ENCODE measurements at places on chromosomes 7 and 10. TPM values are rescaled to one million over a fixed set of nuclear protein-coding genes. Genes with fewer than 3 reads are reported as not detected.

DNA sequence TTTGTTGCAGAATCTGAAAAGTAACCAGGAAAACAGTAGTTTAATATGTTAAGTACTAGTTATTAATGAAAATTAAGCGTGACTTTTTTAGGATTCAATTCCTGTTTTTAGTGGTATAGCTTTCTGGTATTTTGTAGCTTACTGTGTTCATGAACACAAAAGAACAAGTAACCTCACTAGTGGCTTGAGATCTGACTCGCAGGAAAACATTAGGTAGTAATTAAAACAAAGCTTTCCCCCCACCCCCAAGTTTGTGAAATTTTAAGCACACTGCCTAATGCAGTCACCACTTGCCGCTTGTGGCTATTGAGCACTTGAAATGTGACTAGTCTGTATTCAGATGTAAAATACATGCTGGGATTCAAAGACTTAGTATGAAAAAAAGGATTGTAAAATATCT lies 102.5 kb upstream of the RPA3 start:
- DNase-seq = no peak
- H3K36me3 ChIP-seq = no peaks in the 10 kb centered on the region
- H3K4me1 ChIP-seq = no peaks in the 10 kb centered on the region

- H3K36me3 ChIP-seq = no peaks in the 10 kb centered on the region
- H3K4me1 ChIP-seq = no peaks in the 10 kb centered on the region
- H3K27me3 ChIP-seq = no peaks in the 10 kb centered on the region
- no peak overlapping the region for H3K4me3 ChIP-seq
- no peak overlapping the region for H3K27ac ChIP-seq
These were observed 51.8 kb downstream of the CAV1 start for GRCh38 chr7:116576350-116577319.

GRCh38 chr10:35306852-35307251 lies 29.5 kb upstream of the CCNY start:
- H3K4me3 ChIP-seq = no peak overlapping the region
- H3K4me1 ChIP-seq = peaks cover 2% of the 10 kb centered on the region
- H3K27me3 ChIP-seq = no peaks in the 10 kb centered on the region
- peak overlapping the region; percentile 64 for H3K27ac ChIP-seq

DNA sequence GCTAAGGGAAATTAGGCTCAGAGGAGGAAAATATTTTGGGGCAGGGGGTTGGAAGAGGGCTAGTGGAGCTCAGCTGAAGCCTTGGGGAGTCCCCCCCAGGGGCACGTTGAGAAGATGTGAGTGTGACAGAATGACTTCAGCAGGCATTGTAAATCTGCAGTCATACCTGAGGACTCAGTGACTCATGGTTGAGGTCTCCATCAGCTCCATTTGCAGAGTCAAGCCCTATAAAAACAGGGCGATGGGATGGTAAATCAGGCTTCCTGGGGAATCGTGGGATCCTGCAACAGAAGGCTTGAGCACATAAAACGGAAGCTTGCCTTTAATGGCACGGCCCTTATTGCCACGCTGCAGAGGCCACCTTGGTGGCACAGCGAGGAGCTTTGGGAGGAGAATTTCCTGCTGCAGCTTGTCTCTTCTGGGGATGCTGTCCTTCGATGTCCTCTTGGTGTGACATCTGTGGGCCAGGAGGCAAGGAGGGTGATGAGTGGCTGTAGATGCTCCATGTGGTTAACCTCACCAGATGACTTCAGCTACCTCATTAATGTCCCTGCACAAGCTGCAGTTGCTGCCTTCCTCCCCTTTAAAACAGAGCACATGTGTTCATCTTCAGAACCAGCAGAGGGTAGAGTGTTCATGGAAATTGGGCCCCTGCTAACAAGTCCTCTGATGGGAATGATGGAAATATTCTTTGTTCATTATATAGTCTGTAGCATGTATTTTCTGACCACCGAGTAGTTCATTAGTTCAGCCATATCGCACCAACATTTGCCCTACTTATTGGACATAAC lies 285.9 kb downstream of the LRMDA start:
- DNase-seq = no peak
- H3K4me3 ChIP-seq = no peak overlapping the region
- no peaks in the 10 kb centered on the region for H3K27me3 ChIP-seq

DNA sequence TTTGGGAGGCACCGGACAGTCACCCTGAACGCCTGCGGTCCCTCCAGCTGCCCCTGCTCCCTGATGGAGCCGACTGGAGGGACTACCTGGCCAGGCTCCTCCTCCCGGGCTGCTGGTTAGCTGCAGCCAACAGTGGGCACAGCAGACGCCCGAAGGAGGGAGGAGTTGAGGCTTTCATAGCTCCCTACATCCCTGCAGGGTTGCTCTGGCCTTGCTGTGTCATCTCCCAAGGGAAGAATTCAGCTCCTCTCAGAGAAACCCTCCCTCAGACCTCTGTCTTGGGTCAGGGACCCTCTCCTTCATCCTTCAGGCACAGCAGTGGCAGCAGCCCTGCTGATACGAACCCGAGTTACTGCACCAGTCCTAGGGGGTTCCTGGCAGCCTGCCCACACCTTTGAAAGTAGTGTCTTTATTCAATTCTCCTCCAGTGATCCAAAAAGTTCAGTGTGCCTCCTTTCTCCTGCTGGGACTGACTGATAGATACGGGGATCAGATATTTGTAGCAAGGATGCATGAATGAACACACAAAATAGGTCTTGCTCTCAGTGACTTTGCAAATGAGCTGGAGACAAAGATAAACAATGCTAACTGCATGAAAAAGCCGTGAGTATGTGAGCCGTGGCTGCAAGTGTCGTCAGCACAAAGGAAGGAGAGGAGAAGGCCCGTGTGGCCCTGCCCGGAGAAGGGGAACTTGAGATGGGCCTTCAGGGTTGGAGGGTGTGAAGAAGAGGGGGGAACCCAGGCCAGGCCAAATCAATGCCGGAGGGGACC lies 136.6 kb downstream of the PRKAG2 start:
- H3K27me3 ChIP-seq = no peaks in the 10 kb centered on the region
- peaks cover 49% of the 10 kb centered on the region for H3K36me3 ChIP-seq
- H3K4me3 ChIP-seq = no peak overlapping the region
- peaks cover 33% of the 10 kb centered on the region for H3K4me1 ChIP-seq
- no peak overlapping the region for H3K27ac ChIP-seq

- H3K27me3 ChIP-seq = no peaks in the 10 kb centered on the region
- DNase-seq = no peak
- peaks cover 3% of the 10 kb centered on the region for H3K4me1 ChIP-seq
- H3K27ac ChIP-seq = no peak overlapping the region
- no peaks in the 10 kb centered on the region for H3K36me3 ChIP-seq
- H3K4me3 ChIP-seq = no peak overlapping the region
These were observed 9.5 kb upstream of the C10orf95 start for GRCh38 chr10:102460836-102461186.

DNA sequence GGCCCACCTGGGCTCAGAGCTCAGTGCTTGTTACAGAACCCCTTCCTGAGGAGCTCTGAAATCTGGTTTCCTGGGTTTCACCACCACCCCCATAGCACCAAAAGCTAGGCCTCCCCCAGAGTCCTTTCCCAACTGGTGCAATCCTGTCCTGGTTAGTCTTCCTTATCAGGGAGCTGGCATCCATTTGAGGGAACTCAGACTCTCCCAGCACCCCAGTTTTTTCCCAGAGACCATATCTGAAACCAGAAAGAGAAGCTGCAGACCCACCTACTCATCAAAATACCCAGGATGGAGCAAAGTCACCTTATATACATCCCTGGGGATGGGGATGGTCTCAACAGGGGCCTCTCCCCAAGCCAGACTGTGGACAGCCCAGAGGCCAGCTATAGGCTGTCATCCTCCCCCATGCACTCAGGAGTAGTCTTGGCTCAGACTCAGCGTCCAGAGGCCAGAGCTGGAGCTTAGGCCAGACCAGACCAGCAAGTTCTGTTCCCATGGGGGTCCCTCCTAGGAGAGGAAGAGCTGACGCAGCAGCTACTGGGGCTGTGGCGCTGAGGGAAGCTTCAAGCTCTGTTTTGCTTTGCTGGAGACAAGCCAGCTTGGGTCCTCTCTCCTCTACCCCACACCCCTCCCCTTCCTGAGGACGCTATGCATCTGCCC lies 3.0 kb downstream of the TBATA start:
- peaks cover 33% of the 10 kb centered on the region for H3K4me1 ChIP-seq
- no peaks in the 10 kb centered on the region for H3K36me3 ChIP-seq
- no peak overlapping the region for H3K27ac ChIP-seq
- DNase-seq = no peak
- no peak overlapping the region for H3K4me3 ChIP-seq

DNA sequence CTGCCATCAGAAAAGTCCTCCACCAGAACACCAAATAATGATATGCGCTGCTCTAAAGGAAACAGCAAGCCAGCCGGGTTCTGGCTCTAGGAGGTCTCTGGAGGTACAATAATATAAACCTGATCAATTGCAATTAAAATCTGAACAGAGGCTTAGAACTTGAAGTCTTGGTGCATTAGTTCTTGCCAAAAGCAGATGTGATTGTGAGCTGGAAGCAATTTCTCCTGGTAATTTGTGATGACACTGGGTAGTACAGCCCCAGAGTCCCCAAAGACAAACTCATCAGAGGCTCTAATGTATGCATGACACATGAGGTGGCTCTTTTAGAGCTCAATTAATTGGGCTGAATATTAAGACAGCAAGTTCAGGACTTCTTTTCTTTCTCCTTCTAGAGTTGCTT lies 3.3 kb downstream of the ETV1 start:
- H3K27me3 ChIP-seq = no peaks in the 10 kb centered on the region
- no peak overlapping the region for H3K4me3 ChIP-seq
- no peaks in the 10 kb centered on the region for H3K36me3 ChIP-seq

DNA sequence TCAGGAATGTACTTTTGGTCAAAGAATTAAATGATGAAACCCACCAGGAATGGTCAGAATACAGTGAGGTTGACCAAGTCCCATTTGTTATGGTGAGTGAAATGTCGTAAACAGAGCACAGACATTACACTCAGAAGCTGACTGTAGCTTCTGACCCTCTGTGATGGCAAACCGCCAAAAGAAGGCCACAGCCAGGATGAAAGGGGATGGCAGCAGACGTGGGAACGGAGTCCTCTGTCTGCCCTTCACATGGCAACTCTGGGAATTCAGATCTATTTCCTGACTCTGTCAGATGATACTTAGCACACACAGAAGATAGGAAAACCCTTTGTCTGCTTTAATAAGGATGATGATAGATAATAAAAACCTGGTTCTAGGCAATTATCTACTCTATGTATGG lies 757.1 kb downstream of the SORCS3 start:
- no peaks in the 10 kb centered on the region for H3K4me1 ChIP-seq
- no peak overlapping the region for H3K27ac ChIP-seq
- H3K36me3 ChIP-seq = no peaks in the 10 kb centered on the region

DNA sequence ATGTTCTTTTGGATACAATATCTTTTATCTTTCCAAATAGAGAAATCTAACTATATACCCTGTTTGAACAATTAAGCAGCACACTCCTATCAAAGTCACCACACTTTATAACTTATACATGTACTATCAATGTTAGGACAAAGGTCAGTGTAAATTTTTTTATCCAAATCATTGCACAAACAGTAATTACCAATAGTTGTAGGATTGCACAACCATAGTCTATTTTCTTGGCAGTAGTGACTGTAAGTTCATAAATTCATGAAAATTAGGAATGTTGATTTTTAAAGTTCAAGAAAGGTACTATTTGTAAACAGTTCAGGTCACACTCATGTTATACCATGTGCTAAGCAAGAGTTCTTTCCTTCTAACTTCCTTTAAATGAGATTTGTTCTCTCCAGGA lies 9.3 kb downstream of the WNT2 start:
- H3K27me3 ChIP-seq = no peaks in the 10 kb centered on the region
- DNase-seq = peak; percentile 43
- no peaks in the 10 kb centered on the region for H3K36me3 ChIP-seq
- H3K27ac ChIP-seq = no peak overlapping the region

GRCh38 chr10:63083904-63084689 lies 49.0 kb upstream of the NRBF2 start:
- H3K4me3 ChIP-seq = no peak overlapping the region
- H3K27me3 ChIP-seq = no peaks in the 10 kb centered on the region
- H3K4me1 ChIP-seq = no peaks in the 10 kb centered on the region
- H3K27ac ChIP-seq = no peak overlapping the region
- no peaks in the 10 kb centered on the region for H3K36me3 ChIP-seq

DNA sequence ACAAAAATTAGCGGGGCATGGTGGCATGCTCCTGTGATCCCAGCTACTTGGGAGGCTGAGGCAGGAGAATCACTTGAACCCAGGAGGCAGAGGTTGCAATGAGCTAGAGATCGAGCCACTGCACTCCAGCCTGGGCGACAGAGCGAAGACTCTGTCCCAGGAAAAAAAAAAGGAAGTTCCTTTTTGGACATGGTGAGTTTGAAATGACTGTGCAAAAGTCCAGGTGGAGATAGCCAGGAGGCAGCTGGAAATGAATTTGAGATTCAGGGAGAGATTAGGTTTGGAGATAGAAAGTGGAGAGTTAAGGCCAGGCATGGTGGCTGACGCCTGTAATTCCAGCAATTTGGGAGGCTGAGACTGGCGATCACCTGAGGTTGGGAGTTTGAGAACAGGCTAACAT lies 139.1 kb downstream of the MARCHF5 start:
- H3K27ac ChIP-seq = no peak overlapping the region
- H3K4me3 ChIP-seq = no peak overlapping the region
- no peaks in the 10 kb centered on the region for H3K4me1 ChIP-seq
- no peaks in the 10 kb centered on the region for H3K27me3 ChIP-seq
- DNase-seq = no peak

DNA sequence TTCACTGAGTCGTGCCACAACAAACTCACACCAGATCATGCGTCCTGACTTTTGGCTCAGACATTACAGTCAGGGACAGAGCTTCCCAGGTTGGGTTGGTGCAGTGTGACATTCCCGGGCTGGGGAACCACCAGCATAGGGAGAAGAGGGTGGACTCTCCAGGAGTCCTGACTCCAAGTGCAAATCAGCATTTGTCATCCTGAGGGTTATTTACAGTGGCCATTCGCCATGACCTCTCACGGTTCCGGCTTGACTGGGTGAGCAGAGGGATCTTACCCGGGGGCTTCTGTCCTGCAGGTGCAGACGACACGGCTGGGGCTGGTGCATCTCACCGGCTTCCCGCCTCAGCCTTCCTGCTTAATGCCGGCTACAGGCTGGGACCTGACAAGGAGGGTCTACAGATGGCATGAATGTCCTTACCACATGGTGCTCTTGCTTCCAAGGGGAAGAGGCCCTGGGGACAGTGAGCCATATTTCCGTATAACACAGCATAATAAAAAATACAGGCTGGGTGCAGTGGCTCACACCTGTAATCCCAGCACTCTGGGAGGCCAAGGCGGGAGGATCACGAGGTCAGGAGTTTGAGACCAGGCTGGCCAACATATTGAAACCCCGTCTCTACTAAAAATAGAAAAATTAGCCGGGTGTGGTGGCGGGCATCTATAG lies 12.5 kb upstream of the INTS1 start:
- no peaks in the 10 kb centered on the region for H3K27me3 ChIP-seq
- no peaks in the 10 kb centered on the region for H3K4me1 ChIP-seq
- no peak overlapping the region for H3K4me3 ChIP-seq

The SPDYE16 gene
- polyA plus RNA-seq = 0.97 TPM

The DDC gene
- 689 TPM for polyA plus RNA-seq

The RBM33 gene
- 19.1 TPM for polyA plus RNA-seq

The SFXN3 gene
- 222 TPM for polyA plus RNA-seq

The KIAA1217 gene
- 9.0 TPM for polyA plus RNA-seq

The DOCK4 gene
- not detected for polyA plus RNA-seq

The ANKMY2 gene
- polyA plus RNA-seq = 37.9 TPM
